ENCODE measurements at places on chromosomes 12 and 14. TPM values are rescaled to one million over a fixed set of nuclear protein-coding genes. Genes with fewer than 3 reads are reported as not detected.

The RNASE4 gene
- 8.3 TPM for total RNA-seq

The CIDEB gene
- total RNA-seq, result 4.4 TPM

The COX8C gene
- total RNA-seq, result not detected

The PTPN6 gene
- not detected for total RNA-seq

The TAS2R42 gene
- total RNA-seq, result not detected

The MDGA2 gene
- total RNA-seq, result 13.3 TPM

The ARHGDIB gene
- 4.0 TPM for total RNA-seq

Measured in melanocyte of skin (primary cell).